ENCODE measurements at places on chromosomes 4 and X.

GRCh38 chrX:41553688-41554087, 106.5 kb downstream of the NYX start:
- DNase-seq: no peak

DNA sequence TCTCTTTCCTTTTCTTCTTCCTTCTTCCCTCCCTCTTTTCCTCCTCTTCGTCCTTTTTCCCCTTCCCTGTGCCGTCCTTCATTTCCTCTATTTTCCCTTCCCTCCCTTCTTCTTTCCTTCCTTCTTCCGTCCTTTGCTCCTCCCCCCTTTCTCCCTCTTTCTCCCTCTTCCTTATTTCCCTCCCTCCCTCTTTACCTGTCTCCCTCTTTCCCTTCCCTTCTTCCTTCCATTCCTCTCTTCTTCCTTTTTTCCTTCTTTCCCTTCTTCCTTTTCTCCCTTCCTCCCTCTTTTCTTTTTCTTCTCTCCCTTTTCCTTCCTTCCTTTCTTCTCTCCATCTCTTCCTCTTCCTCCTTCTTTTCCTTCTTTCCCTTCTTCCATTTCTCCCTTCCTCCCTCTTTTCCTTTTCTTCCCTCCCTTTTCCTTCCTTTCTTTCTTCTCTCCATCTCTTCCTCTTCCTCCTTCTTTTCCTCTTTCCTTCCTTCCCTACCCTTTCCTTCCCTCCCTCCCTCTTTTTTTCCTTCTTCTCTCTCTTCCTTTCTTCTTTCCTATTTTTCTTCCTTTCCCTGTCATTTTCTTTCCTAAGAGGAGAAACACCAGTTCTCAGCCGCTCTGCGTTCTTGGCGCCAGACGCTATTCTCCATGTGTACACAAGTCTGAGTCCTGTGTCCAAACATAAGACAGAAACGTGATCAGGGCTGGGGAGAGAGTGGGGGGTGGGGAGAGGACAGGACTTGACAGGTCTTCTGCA, 597.1 kb downstream of the MID1IP1 start:
- no peak for DNase-seq

DNA sequence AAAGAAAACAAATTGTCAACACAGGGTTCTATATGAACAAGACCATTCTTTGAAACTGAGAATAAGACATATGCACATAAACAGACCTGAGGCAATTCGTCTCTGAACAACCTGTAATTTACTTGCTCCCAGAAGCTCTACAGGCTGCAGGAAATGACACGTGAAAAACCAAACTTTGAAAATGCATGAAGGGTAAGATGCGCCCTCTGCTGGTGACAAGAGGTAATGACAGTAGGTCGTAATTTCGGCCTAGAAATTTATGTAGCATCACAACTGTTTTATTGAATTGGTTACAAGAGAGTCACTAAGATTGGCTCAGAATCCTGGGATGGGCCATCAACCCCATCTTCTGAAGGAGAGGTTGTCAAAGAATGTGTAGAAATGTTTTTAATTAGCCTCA, 276.5 kb downstream of the PPP4R3C start:
- no peak for DNase-seq

DNA sequence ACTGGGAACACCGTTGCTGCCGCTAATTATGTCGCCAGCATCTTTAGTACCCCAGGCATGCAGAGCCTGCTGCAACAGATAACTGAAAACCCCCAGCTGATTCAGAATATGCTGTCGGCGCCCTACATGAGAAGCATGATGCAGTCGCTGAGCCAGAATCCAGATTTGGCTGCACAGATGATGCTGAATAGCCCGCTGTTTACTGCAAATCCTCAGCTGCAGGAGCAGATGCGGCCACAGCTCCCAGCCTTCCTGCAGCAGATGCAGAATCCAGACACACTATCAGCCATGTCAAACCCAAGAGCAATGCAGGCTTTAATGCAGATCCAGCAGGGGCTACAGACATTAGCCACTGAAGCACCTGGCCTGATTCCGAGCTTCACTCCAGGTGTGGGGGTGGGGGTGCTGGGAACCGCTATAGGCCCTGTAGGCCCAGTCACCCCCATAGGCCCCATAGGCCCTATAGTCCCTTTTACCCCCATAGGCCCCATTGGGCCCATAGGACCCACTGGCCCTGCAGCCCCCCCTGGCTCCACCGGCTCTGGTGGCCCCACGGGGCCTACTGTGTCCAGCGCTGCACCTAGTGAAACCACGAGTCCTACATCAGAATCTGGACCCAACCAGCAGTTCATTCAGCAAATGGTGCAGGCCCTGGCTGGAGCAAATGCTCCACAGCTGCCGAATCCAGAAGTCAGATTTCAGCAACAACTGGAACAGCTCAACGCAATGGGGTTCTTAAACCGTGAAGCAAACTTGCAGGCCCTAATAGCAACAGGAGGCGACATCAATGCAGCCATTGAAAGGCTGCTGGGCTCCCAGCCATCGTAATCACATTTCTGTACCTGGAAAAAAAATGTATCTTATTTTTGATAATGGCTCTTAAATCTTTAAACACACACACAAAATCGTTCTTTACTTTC, 1.8 kb downstream of the UBQLN2 start:
- no peak for DNase-seq

DNA sequence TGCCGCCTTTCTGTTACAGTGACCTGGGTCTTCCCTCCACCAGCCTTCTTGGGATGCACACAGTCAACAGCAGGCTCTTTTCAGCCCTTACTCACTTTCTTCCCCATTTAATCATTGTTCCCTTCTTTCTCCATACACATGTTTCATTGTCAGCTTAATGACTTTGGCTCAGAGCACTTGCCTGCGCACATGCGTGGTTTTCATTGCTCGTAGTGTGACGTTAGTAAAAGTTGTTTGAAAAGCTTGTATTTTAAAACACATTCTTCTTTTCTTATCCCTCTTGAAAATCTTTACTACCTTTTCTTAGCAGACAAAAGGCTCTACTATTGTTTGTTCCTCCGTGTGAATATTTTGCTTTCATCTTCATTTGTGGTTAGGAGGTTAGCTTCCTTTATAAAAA, 19.7 kb upstream of the SCOC start:
- DNase-seq: no peak

GRCh38 chr4:124092101-124092500, 620.4 kb downstream of the ANKRD50 start:
- DNase-seq: no peak

All from D721Med (cell line).